ENCODE measurements at places on chromosomes 5 and 9. TPM values are rescaled to one million over a fixed set of nuclear protein-coding genes. Genes with fewer than 3 reads are reported as not detected.

DNA sequence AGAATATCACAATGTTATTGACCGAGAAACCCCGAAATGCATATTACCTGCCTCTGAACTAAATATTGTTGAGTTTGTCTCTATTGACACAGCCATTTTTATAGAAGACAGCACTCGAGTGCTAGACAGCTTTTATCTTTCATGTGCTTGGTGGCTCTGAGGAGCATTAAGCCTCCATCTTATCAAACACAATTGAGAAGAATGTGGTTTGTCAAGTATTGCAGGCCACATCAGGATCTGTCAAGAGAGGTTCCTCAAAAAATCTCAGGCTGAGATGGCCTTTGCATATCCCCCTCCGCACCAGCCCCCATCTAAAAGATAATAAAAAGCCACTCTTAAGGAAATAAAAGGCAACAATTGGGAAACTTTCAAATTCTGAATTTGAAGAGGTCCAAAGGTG is 284.8 kb downstream of the DENND1A start:
- no peak for DNase-seq

MLANA gene
- total RNA-seq, result not detected

RFESD gene
- total RNA-seq, result 3.5 TPM

DNA sequence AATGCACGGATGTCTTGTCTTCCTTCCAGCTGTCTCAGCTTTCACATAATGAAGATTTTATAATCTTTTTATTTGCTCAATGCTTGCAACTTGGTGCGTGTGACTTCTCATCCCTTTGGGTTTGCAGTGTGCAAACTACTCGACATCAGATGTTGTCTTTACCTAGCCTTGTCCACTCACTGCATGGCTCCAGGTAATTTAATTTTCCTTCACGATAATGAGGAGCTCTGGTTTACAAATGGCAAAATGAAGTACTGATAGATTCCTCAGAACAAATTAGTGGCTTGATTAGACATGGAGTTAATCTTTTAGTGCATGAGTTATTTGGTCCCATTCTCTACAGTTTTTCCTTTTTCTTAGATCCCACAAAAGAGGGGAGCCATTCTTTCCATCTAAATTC is 603.0 kb downstream of the CCDC171 start:
- DNase-seq, result no peak

DNA sequence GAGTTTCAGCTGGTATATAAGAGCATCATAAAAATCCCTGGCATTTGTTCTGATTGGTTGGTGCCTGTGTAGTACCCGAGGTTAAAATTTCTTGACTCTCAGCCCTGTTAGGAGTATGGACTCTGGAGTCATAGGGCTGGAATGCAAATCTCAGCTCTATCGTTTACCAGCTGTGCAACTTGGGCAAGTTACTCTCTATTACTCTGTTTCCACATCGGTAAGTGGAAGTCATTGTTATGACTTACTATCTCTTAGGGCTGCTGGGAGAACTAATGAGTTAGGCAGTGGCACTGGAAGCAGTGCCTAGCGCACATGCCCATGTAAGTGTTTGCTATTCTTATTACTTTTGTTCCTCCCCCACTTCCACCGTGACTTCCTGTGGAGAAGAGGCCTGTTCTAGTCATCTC is 141.6 kb downstream of the BOD1 start:
- DNase-seq, result no peak

CCDC192 gene
- total RNA-seq, result not detected

SMIM3 gene
- 14.5 TPM for total RNA-seq

NELFB gene
- 72.6 TPM for total RNA-seq

JMY gene
- total RNA-seq, result 4.0 TPM

DNA sequence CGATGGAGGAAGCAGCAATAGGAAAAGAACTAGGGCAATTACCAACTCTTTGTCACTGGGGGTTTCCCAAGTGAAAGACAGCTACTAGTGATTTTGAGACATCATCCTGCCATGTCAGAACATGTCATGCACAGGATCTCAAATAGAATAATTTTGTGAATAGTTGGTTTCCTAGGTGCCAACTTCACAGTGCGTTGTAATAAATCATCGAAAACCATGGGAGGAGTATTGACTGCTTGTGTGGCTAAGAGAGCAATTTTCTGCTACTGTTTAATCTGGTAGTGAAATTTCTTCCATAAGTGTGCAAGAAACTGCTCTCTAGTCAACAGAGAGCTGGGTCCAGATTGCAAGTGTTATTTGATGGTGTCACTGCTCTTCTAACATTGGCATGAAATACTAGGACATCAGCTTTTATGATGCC is 168.6 kb downstream of the NNT start:
- DNase-seq, result peak; percentile 52

ADCY2 gene
- 0.28 TPM for total RNA-seq

DNA sequence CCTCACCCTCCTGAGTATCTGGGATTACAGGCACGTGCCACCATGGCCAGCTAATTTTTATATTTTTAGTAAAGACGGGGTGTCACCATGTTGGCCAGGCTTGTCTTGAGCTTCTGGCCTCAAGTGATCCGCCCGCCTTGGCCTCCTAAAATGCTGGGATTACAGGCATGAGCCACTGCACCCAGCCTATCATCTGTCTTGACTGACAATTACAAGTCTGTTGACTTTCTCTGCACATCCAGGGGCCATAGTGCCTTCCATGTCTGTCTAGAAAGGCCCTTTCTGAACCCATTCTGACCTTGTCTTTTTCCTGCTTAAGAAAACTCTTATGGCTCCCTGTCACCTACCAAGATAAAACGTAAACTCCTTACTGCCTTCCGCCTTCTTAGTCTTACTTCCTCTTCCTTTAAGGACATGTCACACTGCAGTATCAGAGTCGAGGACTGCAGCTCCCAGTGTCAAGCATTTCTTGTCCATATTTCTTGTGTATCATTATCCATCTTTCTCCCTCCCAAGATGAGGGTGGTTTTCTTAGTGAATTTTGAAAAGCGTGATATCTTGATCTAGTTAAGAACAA is 49.9 kb upstream of the SHB start:
- DNase-seq, result no peak

KCNV2 gene
- total RNA-seq, result not detected

CYLC2 gene
- not detected for total RNA-seq

DNA sequence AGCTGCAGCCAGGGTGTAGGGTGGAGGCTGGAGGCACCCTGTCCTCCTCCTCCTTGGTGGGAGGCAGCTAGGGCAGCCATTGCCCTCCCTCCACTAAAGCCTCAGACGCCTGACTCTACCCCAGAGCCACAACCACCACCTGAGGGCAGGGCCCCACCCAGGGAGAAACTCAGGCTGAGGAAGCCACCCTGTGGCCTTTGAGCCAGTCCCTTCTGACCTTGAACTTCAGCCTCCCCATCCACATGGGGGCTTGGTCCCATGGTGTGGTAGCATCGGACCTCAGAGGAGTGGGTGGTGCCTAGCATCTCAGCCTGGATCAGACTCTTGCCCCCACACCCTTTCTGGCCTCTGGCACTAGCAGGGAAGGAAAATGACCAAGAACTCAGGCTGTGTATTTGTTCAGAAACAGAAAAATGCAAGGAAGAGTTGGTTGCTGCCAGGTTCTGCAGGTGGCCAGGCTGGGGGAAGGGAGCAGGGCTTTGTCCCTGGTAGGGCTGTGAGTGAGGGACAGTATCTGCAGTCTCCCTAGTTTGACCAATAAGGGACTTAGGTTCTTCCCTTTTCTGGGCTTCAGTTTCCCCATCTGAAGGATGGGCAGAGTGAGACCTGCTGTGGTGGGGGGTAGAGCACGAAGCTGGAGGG is 3.2 kb downstream of the DAB2IP start:
- no peak for DNase-seq

PCDHB10 gene
- 2.8 TPM for total RNA-seq

DNA sequence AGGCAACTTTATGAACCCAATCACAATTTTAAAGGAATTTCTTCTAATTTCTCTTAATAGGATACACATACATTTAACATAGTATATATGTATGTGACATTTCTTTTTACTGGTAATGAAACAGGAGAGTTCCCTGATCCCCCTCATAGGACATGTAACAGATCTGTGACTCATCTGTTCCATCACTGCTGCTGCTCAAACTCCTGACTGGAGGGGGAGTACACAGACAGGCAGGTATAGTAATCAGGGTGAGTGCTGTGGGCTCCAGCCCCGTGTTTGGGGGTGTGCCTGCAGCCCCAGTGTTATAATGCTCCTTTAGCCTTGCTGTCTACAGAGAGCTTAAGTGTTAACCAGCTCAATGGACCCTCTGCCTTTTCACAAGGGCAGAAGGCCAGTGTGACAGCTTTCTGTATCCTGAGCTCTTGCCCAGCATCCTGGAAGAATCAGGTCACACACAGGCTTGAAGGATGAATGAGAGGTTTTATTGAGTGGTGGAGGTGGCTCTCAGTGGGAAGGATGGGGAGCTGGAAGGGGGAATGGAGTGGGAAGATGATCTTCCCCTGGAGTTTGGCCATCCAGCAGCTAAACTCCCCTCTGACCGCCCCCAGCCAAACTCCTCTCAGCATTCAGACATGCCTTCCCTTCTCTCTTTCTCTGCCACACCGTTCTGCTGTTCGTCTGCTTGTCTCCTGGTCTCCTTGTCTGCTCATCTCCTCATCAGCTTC is 161.3 kb downstream of the ZNF608 start:
- no peak for DNase-seq

DNA sequence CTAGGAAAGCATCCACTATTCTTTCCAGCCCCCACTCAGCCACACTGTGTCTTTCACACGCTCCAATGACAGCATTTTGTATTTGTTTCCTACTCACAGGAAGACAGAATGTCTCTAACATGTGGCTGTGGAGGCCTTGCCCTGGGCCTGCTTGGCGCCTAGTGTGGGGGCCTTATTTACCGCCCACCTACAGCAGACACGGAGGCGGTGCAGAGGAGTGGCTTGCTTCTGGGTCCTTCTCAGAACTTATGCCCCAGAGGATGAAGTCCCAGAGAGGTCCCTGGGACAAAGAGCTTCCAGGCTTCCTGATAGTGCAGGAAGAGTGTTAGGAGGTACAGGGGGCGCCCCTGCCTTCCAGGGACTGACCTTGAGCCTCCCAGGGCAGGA is 8.5 kb upstream of the MRNIP start:
- no peak for DNase-seq

SLC4A9 gene
- not detected for total RNA-seq

SAXO1 gene
- not detected for total RNA-seq

GRCh38 chr5:134958755-134959154 is 9.0 kb upstream of the CATSPER3 start:
- no peak for DNase-seq

RMRP gene
- 13,531 TPM for total RNA-seq

GRCh38 chr9:3509926-3510325 is 15.9 kb downstream of the RFX3 start:
- DNase-seq, result no peak

FAM153A gene
- total RNA-seq, result not detected

DNA sequence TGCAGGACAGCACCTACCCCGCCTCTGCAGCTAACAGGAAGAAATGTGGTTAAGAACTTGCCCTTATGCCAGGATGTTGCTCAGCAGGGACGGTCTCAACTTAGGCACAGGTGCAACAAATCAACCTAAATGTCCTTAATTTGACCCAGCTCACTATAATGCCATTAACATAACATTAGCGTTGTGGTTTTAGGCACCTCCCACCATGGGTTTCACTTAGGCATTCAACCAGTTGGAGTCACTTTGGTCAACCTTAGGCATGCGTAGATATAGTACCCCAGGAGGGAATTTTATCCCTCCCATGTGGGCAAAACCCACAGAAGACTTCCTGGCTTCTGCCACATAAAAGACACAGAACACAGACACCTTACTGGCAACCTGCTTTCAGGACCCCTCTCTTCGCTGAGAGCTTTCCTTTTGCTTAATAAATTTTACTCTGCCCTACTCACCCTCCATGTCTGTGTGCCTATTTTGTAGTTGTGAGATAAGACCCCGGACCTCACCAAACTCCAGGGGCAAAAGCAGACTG is 8.7 kb upstream of the ERAP1 start:
- peak; percentile 28 for DNase-seq

TEK gene
- not detected for total RNA-seq

AGGF1 gene
- total RNA-seq, result 23.2 TPM

TMEM232 gene
- total RNA-seq, result 1.6 TPM

GRCh38 chr9:121354141-121354540 is 15.9 kb downstream of the STOM start:
- DNase-seq, result no peak
